Suppressor macrophage treated with lipopolysaccharide for 4 hours (primary cell): ENCODE measurements at places on chromosomes 12 and 14.

GRCh38 chr12:85523197-85523596 lies 243.2 kb downstream of the ALX1 start:
- no peak for DNase-seq

DNA sequence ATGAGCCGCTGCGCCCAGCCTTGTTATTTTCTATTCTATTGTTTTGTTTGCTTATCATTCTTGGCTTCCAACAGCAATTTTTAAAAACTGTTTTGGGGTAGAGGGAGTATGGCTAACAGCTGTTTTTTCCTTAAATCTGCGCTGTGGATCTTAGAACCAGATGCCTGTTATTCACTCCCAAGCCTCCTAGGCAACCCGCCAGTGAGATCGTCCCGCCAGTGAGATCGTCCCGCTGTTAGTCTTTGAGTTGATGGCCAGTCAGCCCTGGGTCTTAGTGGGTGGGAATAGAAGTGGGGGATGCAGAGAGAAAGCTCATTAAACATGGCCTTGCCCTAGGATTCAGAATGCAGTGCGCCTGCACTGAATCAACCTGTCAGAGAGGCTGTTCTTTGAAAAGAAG lies 67.3 kb upstream of the BICD1 start:
- DNase-seq = no peak

GRCh38 chr12:47927346-47927745 lies 22.6 kb upstream of the VDR start:
- no peak for DNase-seq

GRCh38 chr12:56408799-56409417 lies 40.3 kb downstream of the TIMELESS start:
- DNase-seq = no peak

DNA sequence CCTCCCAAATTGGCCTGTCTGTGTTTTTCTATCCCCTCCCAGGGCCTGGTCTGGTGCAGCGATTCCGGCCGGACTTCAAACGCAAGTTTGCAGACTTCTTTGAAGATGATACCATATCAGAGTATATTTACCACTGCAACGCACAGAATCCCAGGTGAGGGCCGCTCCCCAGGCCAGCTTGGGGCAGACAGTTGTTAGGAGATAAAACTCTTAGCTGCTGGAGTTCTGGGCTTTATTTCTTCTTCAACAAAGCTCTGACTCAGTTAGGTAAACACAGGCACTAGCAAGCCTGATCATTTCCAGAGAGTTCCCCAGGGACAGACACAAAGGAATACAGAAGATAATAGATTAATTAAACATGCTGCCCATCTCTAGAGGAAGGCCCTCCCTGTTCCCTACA lies 8.3 kb downstream of the ABHD4 start:
- no peak for DNase-seq

DNA sequence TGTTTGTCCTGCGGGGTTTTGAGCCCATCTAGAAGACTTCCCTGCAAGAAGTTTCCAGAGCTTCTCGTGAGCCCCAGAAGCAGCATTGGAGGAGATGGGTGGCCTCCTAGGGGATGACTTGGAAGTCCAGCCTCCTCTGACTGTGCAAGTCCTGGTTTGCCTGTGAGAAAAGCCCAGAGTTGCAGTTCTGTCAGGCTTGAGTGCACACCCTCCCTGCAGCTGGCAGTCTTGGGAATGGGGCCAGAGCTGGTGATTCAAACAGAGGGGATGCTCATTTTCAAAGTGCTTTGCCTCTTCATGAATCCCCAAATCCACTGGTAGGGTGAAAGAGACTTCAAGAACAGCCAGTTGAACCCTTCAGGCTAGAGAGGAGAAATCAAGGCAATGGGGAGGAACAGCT lies 3.9 kb upstream of the PPP1R1A start:
- DNase-seq = no peak

- no peak for DNase-seq
Measured at GRCh38 chr12:93176610-93177126, 201.1 kb upstream of the NUDT4 start.

GRCh38 chr12:53505086-53505485 lies 2.2 kb downstream of the NPFF start:
- peak; percentile 33 for DNase-seq

GRCh38 chr12:90229407-90230170 lies 521.0 kb upstream of the ATP2B1 start:
- DNase-seq = no peak

- DNase-seq = no peak
Measured at GRCh38 chr14:100403105-100403504, 80.0 kb downstream of the SLC25A47 start.

- DNase-seq = peak; percentile 12
Measured at GRCh38 chr14:40417777-40418401, 985.7 kb upstream of the FBXO33 start.

DNA sequence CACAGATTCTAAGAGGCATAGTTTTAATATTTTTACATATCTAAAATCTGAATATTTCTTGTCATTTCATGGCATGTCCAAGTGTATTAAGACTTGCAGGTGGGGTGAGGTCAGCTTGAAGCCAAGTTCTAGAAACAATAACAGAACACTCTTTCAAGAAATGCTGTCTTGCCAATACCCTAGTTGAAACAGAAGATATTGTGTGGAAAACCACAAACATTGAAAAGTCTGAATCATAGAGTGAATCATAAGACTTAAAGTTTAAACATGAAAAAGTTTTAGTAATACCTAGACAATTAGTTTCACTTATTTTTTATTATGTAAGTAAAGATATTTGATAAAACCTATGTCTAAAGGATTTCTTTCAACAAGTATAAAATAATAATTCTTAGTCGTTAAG lies 191.5 kb upstream of the CAND1 start:
- no peak for DNase-seq
